Posterior vena cava (tissue), 2 donors: ENCODE measurements at places on chromosomes 1 and 21. TPM values are rescaled to one million over a fixed set of nuclear protein-coding genes. Genes with fewer than 3 reads are reported as not detected.

Gene NR0B2
- not detected for total RNA-seq

Gene IL19
- not detected for total RNA-seq

Gene OR2W3
- 1.9 TPM for total RNA-seq

Gene RBM11
- 0.95 TPM for total RNA-seq

Gene FAM72C
- total RNA-seq = 0.19 TPM

Gene KPRP
- total RNA-seq = not detected

Gene UMODL1
- total RNA-seq = not detected

Gene CNR2
- 0.14 TPM for total RNA-seq

Gene EFNA4
- total RNA-seq = 2.6 TPM

Gene PARK7
- 192 TPM for total RNA-seq

Gene COL11A1
- 1.00 TPM for total RNA-seq

Gene RPAP2
- 36.6 TPM for total RNA-seq

Gene LELP1
- total RNA-seq = not detected

Gene TMEM54
- 36.0 TPM for total RNA-seq

Gene TDRD10
- total RNA-seq = 5.8 TPM

Gene BRDT
- total RNA-seq = not detected

Gene ADCY10
- 0.38 TPM for total RNA-seq

Gene LCK
- 1.1 TPM for total RNA-seq

Gene GBP7
- total RNA-seq = not detected

Gene ZNF697
- total RNA-seq = 5.9 TPM

Gene CYP4A22
- total RNA-seq = 0.32 TPM

Gene JAM2
- total RNA-seq = 17.2 TPM

Gene NPPB
- total RNA-seq = not detected

Gene KCNQ4
- 10.3 TPM for total RNA-seq

Gene KLHL17
- 8.9 TPM for total RNA-seq

Gene ZNF695
- 0.23 TPM for total RNA-seq

Gene LEFTY1
- 0.28 TPM for total RNA-seq

Gene AMY2B
- total RNA-seq = 15.1 TPM

Gene BARHL2
- total RNA-seq = not detected

Gene FMO2
- total RNA-seq = 42.3 TPM

Gene DCAF6
- 50.2 TPM for total RNA-seq

Gene IL22RA1
- total RNA-seq = not detected

Gene SERTAD4
- total RNA-seq = 2.4 TPM

Gene FAM3B
- total RNA-seq = 1.1 TPM

Gene CEP170
- 77.0 TPM for total RNA-seq

Gene RGS4
- total RNA-seq = 12.8 TPM

Gene RXFP4
- total RNA-seq = not detected

Gene PADI2
- total RNA-seq = 1.6 TPM

Gene PRAMEF25
- total RNA-seq = not detected

Gene F3
- 72.2 TPM for total RNA-seq

Gene ERVH48-1
- total RNA-seq = not detected

Gene C1orf167
- total RNA-seq = 2.1 TPM

Gene GJB3
- total RNA-seq = not detected

Gene METTL13
- total RNA-seq = 14.8 TPM

Gene C1orf141
- total RNA-seq = not detected

Gene DNAJC28
- total RNA-seq = 1.3 TPM

Gene FMO4
- 3.0 TPM for total RNA-seq

Gene LCE3E
- not detected for total RNA-seq

Gene DEPDC1
- 0.10 TPM for total RNA-seq

Gene TP73
- total RNA-seq = not detected

Gene PGLYRP3
- total RNA-seq = not detected

Gene PLOD1
- total RNA-seq = 70.0 TPM

Gene HEYL
- total RNA-seq = 47.1 TPM
